Urothelium cell line (cell line): ENCODE measurements at places on chromosomes 3 and 15.
A peak's percentile ranks its signal among the peaks of the same experiment; 100 is the strongest.

DNA sequence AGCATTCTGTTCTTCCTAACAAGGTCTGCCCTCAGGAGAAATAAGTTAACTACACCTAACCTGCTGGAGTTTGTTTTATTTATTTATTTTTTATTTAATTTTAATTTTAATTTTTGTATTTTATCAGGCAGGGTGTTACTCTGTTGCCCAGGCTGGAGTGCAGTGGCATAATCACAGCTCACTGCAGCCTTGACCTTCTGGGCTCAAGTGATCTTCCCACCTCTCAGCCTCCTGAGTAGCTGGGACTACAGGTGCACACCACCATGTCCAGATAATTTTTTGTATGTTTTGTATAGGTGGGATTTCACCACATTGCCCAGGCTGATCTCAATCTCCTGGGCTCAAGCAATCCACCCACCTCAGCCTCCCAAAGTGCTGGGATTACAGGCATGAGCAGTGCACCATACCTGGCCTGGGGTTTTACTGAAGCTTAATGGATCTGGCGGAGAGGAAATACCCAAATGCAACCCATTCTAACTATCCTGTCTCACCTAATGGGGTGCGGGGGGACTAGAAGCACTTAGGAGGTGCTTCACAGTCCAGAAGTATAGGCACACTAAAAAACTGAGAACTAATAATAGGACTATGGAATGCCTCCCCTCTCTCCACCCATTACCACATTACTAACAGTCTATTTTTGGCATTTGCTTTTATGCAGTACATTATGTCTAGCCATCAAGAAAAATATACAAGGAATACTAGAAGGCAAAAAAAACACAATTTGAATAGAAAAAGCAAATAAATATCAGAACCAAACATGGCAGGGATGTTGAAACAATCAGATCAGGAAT is 61.4 kb downstream of the TTBK2 start:
- no peak for DNase-seq

GRCh38 chr15:68674975-68675374 is 96.2 kb downstream of the CORO2B start:
- no peak for DNase-seq

GRCh38 chr3:195768414-195768813 is 43.3 kb downstream of the MUC4 start:
- no peak for DNase-seq

DNA sequence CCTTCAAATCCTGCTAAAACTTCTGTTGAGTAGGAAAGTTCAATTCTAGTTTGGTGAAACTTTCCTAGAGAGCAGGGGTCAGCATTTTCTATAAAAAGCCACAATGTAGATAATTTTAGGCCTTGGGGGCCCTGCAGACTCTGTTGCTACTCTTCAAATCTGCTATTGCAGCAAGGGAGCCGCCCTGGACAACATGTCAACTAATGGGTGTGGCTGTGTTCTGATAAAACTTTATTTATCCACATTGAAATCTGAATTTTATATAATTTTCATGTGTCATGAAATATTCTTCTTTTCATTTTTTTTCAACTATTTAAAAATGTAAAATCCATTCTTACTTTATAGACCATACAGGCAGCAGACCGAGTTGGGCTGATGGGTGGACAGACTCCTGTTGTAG is 67.4 kb upstream of the SAMMSON start:
- DNase-seq = no peak

GRCh38 chr3:10505050-10505790 is at the start of gene ATP2B2:
ATP2B2 (minus strand) TSS chr3:10505586; CDS start chr3:10449543, 56,043 bp downstream.
- peak; percentile 68 for DNase-seq

GRCh38 chr3:16888785-16889607 is 4.2 kb downstream of the PLCL2 start:
- no peak for DNase-seq
